ENCODE measurements at places on chromosomes 6 and 20.

GRCh38 chr6:121522771-121523386 is 87.4 kb downstream of the GJA1 start:
- DNase-seq = peak; percentile 56

DNA sequence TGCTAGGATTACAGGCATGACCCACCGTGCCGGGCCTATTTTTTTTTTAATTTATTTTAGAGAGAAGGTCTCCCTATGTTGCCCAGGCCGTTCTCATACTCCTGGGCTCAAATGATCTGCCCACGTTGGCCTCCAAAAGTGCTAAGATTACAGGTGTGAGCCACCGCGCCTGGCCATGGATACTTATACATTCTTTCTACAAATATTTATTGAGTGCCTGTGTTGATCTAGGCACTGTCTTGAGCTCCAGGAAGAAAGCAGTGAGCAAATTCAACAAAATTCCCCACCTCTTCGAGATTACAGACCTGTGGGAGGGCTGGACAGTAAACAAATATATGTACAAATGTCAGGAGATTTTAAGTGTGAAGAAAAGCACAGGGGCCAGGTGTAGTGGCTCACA is 37.9 kb downstream of the MGME1 start:
- DNase-seq = no peak

- no peak for DNase-seq
Measured at GRCh38 chr6:148460876-148461646, 118.4 kb downstream of the SASH1 start.

DNA sequence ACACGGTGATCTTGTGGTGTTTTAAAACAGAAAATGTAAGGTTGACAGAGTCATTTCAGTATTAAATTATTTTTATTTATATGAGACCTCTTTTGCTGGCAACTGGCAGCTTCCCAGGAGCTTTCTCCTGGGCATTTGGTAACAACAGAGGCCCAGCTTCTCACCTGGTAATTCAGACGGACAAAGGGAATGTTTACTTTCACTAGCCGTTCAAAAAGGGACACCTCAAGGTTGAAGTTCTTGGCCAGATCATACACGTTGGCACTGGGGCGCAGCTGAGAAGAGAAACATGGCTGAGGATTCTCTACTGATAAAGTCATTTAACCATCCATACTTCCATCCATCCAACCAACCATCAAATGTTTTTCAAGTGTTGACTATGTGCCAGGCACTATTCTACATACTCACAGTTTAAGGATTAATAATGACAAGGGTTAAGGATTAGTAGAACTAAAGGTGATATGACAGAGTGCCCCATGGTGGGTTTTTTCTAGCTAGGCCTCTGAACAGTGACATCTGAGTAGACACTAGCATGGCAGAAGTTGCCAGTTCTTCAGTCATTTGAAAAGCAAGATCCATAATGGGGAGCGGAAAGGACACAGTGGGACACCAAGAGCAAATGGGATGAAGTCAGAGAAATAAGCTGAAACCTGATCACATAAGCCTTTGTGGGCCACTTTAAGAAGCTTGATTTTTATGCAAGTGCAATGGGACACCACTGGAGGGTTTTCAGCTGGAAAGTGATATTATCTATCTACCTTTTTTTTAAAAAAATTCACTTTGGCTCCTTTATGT is 25.1 kb downstream of the ZNFX1 start:
- no peak for DNase-seq

DNA sequence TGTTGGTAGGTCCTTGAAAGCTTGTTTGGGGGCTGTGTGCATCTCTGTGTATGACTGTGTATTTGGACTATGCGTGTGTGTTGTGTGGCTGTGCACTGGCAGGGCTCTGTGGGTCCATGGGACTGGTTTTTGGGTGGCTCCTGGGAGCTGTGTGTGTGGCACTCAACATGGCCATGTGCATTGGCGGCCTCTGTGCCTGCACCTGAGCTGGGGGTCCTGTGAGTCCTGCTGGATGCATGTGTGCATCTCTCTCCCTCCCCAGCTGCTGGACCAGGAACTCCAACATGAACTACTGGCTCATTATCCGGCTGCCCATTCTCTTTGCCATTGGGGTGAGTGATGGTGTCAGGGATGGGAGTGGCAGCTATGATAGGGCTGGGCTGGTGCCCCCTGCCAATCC is 30.1 kb downstream of the GLP1R start:
- no peak for DNase-seq

All from GM23248 (cell line).